ENCODE measurements at places on chromosomes 2 and 18.

GRCh38 chr2:165149439-165149838 lies 54.4 kb downstream of the SCN3A start:
- DNase-seq: no peak

GRCh38 chr2:98063291-98063854 lies 23.6 kb upstream of the VWA3B start:
- DNase-seq: no peak

- no peak for DNase-seq
Measured at GRCh38 chr2:37457401-37457901, 113.0 kb downstream of the QPCT start.

DNA sequence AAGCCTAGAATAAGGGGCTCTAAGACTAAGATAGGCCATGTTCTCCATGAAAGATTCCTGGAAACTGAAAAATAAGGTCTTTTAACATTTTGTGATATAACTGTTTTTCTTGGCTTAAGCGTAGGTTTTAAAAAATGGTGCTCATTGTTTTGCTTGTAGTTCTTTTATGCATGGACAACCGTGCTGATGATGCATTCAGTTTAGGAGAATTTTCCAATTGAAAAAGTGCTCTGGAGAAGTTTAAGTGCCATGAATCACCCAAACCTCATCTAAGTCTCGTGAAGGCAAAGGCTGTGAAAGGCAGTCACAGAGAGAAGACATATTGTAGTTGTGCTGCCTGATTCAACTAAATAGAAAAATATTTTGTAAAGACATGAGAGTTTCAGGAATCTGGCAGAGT lies 111.8 kb upstream of the GAREM1 start:
- DNase-seq: no peak

DNA sequence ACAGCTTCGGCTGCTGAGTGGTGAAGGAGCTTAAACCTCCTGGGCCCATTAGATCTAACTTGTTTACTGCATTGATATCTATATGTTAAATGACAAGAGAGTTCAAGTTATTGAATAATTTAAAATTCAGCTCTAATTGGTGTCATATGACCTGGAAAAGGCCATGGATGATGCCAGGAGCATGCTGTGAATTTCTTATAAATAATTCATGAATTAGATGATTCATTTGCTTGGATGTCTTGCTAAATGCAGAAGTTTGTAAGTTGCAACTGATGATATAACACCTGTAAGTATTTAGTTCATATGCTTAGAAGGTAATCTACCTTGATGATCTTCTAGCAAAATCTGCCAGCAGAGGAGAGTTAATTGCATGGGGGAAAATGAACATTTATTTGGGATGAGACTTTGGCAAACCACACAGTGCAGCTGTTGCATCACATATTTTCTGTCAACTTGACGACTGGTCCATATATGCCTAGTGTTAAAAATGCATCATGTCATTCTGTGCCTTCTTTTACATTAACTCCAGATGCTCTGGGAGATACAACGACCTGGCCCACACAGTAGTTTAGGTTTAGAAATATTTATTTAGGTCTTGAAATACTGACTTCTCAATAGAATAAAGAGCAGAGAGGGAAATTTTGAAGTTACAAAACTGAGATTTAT lies 226.3 kb downstream of the KIAA1328 start:
- DNase-seq: no peak

DNA sequence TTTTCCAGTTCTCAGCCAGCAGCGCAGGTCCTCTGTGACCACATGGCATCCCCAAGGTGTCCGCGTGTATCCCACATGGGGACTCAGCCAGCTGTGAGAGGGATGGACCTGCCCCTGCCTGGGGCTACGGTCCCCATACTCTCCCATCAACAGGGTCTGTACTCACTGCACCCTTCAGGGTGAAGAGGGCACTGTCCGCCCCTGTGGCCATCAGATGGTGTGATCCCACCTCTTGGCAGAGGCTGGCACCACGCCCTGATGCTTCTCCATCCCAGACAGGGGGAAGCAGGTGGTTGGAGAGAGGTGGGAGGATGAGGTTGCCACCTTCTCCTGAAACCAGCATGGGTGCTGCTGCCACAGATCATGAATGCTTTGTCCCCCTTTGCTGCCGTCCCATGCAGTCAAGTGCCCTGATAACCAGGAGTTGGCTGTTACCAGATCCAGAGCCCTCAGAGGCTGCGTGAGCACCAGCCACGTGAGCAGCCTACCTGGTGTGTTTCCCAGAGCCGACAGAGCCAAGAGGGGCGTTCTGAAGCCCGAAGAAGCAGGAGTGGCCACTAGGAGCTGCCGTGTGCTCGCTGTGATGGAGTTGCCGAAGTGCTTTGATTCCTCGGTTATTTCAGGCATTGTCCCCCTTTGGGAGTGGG lies 93.9 kb downstream of the SH3RF3 start:
- DNase-seq: no peak

DNA sequence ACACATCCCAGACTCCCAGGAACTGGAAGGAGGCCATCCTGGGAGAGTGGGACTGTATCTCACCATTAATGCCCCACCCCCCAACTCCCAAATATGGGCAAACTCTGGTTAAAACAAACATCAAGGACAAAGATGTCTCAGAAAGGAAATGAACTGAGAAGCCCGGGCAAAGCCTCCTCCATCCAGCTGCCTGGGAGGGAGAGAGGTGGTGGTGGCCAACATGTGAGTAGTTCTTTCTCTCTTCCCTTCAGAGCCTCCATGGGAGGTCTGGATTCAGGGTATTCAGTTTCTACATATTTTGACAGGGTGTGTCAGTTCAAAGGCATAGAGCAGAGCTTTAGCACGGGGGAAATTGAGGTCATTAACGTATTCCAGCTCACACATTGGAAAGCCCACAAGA lies 57.5 kb downstream of the CXCR4 start:
- DNase-seq: no peak

DNA sequence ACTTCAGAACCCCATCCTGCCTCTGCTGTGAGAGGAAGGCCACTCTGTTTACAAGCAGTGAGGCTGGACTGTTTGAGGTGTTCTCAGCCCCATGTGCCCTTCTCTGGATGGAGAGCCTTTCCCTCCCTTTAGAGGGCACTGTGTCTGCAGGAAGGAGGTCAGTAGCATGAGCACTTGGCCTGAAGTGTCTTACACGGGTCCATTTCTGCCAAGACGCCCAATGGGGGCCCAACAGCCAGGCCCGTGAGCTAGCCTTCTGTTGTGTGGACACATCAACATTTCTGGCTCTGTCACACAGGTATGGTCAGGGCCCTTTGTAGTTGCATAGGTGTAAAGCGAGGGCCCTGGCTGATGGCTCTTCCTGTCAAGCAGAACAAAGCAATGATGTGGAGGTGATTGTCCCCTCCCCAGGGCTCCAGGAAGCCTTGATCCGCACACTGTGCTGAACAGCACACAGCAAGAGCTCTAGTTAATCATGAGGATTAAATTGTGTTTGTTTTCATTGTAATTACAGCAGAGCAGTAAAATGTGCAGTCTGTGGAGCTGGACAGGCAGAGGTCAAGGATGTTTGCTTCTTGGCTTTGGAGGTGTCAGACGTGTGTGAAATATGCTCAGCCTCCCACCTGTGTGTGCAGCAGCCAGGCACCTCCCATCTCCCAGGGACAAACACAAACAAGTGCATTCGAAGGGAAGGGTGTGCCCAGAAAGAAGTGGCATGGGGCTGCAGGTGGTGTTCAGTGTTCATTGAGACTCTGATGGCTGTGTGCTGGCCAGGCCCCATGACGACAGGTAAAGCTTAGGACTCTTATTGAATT lies 132.1 kb downstream of the SH3RF3 start:
- DNase-seq: no peak

- DNase-seq: no peak
Measured at GRCh38 chr2:76050196-76050595, 339.5 kb upstream of the GCFC2 start.

GRCh38 chr18:56836173-56836572 lies 185.0 kb downstream of the WDR7 start:
- no peak for DNase-seq

DNA sequence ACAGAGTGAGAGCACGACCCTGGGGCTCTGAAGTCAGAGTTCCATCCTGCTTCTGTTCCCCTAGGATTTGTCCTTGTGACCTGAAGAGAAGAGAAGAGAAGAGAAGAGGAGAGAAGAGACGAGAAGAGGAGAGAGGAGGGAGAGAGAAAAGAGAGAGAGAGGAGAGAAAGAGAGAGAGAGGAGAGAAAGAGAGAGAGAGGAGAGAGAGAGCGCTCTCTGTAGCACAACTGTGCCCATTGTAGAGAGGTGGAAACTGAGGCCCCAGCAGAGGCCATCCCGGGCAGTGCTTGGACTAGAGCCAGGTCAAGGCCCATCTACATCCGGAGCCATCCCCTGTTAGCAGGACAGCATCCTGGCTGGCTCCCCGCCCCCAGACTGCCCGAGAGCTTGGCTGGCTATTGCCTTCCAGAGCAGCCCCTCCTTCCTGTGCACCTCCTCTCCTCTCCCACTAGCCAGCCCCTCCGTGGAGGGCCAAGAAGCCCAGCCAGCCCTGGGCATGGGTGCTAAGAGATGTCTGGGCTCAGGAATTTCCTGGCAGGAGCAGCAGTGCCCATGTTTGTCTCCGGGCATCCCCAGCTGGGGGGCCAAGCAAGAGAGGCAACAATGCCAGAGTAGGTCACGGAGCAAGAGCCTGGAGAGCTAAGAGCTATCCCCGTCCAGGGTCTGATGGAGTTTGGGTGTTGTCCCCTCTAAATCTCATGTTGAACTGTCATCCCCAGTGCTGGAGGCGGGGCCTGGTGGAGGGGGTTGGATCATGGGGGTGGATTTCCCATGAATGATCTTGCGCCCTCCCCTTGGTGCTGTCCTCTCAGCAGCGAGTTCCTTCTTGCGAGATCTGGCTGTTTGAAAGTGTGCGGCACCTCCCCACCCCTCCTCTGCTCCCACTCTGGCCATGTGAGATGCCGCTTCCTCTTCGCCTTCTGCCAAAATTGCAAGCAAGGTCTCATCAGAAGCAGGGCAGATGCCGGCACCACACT lies 18.2 kb upstream of the GPR55 start:
- DNase-seq: no peak

DNA sequence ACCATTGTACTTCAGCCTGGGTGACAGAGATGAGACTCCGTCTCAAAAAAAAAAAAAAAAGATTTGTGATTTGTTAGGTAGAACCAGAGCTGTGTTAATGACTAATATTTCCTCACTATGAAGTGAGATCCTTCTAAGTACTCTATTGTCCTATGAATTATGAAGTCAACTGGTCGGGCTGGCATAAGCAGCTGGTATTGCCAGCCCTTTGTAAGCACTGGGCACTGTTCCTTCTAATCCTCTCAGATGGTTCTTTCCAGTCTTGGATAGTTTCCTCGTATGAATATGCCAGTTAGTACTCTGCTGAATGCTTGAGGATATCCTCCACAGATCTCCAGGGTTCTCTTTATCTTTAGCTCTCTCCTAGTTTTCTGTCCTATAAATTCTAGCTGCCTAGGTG lies 223.1 kb upstream of the SP5 start:
- no peak for DNase-seq

- DNase-seq: no peak
Measured at GRCh38 chr2:219832904-219833303, 205.5 kb downstream of the SLC4A3 start.

DNA sequence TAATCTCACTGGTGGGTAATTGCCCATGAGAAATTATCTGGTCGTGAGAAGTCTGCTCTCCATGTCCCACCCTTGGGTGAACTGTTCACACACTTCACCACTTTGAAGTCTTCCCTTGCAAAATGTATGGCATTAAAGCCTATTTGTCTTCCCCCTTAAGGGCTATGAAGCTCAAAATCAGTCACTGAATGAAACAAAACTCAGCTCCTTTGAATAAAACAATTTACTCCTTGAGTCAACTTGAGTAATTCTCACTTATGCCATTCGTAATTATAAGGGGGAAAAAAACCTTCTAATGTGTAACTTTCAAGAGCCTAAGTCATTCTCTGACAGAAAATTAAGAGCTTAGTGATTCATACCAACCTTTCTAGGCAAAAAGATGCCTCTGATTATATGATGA lies 48.8 kb upstream of the REL start:
- DNase-seq: no peak

- no peak for DNase-seq
Measured at GRCh38 chr18:10878703-10879102, 270.7 kb downstream of the PIEZO2 start.

DNA sequence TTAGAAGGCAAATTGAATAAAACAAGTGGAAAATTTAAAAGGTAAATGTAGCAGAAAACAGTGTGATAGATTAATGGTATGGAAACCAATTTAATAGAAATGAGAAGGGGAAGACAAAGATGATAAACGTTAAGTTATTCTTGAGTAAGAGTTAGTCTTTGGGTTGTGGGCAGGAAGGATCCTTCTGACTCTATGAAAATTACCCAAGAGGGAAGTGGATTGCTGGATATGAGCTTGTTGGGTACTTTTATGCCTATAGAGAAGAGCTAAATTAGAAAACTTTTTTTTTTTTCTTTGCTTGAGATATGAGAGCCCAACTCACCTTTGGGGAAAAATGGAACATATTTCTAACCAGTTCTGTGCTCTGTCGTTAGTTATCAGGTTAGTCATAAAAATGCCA lies 144.0 kb downstream of the LDLRAD4 start:
- DNase-seq: no peak

DNA sequence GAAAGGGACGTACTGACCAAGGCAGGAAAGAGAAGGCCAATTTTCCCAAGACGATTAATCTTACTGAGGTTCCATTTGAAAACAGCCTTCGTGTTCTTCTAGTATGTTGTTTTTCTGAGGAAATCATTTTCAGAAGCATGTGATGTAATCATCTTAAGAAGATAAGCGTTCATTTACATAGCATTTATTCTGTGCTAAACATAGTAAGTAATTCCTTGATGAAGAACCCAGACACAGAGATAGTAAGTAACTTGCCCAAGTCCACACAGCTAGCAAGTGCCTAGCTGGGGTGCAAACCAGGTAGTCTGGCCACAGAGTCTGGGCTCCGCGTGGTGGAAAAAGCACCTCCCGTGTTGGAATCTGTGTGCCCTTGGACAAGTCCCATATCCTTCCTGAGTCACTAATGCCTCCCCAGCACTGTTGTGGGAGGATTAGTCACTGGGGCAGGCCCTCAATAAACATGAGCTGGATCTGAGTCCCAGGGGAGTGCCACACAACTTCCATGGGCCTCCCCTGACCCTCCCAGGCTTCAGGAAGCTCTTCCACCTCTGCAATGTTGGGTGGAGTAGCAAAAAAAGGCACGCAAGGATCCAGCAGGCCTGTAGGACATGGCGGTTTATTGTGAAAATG lies 26.9 kb upstream of the ASAP2 start:
- DNase-seq: no peak

DNA sequence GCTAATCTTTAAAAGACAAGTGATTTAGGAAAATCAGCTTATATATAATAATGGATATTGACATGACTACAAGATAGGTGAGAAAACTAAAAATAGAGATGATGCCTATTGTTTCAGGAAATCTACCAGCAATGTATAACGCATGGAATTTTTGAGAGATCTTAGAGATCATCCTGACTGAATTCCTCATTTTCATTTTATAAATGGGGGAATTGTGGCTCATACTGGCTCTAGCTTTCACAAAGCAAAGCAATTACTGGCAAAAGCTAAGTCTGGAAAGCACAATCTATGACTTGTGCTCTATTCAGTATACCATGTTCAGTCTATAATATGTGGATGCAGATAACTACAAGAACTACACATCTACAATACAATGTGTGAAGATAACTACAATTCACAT lies 51.9 kb upstream of the FANCL start:
- no peak for DNase-seq

- DNase-seq: no peak
Measured at GRCh38 chr2:105760191-105760590, 15.5 kb downstream of the NCK2 start.
